ENCODE measurements at places on chromosomes 7 and 10.

DNA sequence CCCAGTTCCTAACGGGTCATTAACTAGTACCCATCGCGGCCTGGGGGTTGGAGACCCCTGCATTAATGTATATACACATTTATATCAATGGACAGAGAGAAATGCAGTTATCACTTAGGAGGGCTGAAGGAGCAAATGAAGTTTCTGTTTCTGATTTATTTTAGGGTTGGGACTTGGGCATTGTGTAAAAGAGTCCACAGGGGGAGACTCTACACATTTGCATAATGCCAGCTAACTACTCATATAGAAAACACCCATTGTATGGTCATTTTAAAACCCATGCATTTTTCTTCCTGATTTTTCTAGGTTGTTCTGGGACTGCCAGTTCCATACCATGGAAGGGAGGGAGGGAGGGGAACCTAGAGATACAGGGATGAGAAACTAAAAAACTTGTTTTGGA is 23.5 kb downstream of the BCCIP start:
- no peak for DNase-seq

- no peak for DNase-seq
Measured at GRCh38 chr7:151716323-151716722, 160.6 kb downstream of the PRKAG2 start.

DNA sequence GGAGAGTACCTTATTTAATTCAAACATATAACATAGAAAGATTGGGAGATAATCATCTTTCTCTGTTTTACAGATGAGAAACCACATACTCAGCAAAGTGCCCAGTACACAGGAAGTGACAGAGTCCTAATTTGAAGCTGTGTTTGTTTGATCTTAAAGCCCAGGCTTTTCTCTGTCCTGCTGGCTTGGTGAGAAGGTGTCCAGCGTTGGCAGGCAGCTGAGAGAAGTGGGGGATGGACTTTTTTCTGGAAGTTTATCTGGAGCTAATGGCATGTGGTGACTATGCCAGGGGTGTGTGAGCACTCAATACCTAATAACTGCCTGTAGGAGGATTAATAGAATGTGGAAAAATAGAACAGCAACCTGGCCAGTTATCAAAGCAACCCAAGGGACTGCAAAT is 60.8 kb downstream of the NPSR1 start:
- DNase-seq: no peak

GRCh38 chr7:127209886-127210285 is 42.9 kb downstream of the GRM8 start:
- DNase-seq: no peak

DNA sequence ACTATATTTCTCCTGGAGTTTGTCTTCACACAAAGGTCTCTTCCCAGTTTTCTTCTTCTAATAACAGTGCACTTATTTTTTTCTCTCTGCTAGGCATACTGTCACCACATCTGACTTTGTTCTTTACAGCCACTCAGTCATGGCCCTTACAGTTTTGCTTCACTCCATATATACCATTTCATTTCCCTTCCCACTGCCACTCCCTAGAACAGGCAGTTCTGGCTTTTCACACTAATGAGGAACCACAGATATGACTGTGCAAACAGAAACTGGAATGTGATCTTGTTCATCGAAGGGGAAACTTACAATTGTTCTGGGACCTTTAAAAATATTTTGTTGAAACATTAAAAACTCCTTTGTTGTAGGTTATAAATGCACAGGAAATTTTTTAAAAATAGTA is 67.3 kb downstream of the EPDR1 start:
- no peak for DNase-seq

DNA sequence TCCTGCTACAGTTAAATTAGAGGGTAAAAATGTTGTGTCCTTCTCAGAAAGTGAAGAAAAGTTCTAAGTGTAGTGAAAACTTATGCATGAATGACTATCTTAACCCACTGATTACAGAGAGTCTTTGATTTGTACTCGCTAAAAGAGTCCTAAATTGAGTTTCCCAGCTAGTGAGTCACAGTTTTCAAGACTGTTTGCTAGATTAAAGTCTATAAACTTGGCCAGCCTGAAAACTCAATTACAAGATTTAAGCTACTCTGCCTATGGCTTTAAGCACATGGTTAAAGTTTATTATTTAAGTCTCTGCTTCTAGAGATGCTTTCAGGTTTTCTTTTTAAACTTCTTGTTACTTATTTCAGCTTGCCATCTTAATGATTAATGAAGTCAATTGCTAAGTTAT is 44.4 kb downstream of the MRPS24 start:
- no peak for DNase-seq

DNA sequence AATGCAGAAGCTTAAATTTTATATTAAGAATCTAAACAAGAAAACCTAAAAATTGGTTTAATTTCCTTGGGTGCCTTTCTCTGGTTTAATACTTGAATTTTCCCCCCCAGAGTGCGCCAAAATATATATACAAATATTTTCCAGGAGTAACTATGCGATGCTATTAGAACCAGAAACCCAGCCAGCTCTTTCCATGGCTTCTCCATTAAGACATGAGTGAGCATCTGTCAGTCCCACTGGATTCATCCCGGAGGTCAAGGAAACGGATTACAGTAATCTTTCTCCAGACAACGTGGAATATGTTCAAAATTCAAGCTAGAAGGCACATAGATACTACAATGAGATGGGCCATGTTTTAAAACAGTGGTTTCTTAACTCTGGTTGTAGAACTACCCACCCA is 148.8 kb downstream of the TAX1BP1 start:
- DNase-seq: no peak

- DNase-seq: no peak
Measured at GRCh38 chr7:28029051-28029450, 151.5 kb downstream of the JAZF1 start.

DNA sequence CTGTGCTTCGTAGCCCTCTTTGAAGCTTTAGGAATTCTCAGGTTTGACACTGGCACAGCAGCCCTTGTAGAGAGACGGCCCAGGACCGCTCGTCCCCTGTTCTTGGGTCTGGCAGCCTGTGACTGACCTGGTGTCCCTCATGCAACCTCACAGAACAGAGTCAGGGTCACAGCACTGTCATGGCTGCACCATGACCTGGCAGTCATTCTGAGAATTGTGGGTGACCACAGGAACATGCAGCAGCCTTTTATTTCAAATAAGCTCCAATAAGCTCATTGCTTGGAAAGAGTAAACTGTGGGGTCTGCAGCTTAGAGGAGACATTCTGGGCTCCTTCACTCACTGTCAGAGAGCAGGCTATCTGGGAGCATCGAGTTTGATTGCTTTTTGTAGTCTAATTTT is 42.5 kb downstream of the MYO1G start:
- no peak for DNase-seq

- DNase-seq: no peak
Measured at GRCh38 chr10:9198611-9199010, 1144.1 kb downstream of the GATA3 start.

DNA sequence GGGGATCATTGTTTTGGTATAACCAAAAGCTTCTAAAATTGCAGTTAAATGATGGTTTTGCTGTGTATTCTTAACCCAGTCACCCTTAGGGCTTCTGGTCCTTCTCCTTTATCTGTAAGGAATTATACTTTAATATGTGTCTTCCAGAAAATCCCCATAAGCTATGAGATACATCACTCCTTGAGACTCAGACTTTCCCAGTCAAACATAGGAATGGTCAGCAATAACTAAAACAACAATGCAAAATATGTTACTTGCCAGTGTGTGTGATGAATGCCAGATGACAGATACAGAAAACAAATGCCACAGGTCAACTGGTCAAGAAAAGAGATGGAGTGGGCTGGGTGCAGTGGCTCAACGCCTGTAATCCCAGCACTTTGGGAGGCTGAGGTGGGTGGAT is 10.1 kb downstream of the ADD3 start:
- DNase-seq: no peak

- DNase-seq: no peak
Measured at GRCh38 chr7:147245274-147245673, 1128.7 kb downstream of the CNTNAP2 start.
